Substantia nigra (tissue), 51 donors: ENCODE measurements at places on chromosomes 2 and 18.

DNA sequence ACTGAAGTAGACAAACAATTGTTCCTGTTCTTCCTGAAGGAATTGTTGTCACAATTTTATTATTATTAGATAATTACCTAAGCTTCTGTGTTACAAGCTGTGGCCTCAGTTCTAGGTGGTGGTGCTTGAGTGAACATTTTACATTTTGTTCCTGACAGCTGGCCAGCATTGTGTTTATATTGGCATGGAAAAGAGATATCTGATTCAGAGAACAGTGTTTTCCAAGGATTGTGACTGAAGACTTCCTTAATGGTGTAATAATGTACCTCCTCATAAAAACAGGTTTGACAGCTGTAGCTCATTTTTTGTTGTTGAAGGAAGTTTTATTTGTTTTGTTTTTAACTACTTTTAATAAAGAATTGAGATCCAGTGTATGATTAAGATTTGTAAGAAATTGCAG is 95.2 kb downstream of the EPB41L5 start:
- no peak for DNase-seq

GRCh38 chr2:74026687-74027241 is 42.1 kb downstream of the TET3 start:
- DNase-seq, result no peak

DNA sequence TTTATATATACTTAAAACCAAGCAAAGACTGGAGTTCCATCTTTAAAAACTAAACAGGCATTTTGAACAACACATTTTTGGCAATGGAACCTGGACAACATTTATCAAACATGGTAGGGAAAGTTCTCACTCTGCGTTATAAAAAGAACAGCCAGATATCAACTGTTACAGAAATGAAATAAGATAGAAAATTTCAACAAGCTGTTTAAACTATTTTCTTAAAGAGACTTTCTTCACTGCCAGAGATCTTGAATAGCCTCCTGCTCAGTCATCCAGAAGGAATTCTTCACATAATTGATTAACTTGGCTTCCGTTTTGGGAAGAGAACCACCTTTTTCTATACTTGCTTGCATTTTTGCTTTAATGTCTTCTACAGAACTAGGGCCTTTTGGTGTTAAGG is 166.0 kb upstream of the PIK3C3 start:
- DNase-seq, result no peak

DNA sequence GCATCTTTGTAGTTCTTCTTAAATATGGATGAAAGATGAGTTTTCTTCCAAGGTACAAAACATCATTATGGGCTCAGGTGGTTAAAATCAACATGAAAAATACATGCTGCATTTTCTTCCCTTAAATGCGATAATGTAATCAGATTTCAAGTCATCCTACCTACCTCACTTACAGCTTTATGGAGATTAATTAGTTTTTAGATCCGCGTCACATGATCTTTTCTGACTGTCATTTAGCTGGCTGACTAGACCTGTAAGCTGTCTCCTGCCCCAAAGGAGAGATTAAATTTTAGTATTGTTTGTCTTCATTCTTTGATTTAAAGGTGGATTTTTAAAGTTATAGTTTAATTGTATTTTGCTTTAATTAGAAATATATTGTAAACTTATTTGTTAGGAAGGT is 678.0 kb upstream of the ZEB2 start:
- DNase-seq, result no peak

GRCh38 chr18:48541026-48541746 is 2.4 kb downstream of the CTIF start:
- DNase-seq, result peak; percentile 65

DNA sequence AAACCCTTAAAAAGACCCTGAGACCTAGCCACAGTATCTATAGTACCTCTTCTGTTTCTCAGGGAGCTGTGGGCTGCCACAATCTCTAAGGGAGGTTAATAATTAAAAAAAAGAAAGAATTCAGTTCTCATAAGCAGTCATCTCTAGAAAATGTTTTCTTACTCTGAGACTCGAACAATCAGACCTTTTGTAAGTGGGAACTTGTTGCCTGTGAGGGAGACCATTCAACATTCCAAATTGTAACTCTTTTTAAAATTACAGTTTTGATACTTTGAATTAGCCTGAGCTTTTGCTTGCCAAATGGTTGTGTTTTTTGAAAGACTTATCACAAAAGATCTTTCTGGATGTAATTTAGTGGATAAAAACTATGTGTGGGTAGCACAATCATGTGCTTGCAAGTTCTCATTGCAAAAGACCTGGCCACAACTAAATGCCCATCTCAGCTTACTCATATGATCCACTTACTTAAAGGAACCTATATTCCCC is 33.3 kb downstream of the IL1R2 start:
- no peak for DNase-seq

DNA sequence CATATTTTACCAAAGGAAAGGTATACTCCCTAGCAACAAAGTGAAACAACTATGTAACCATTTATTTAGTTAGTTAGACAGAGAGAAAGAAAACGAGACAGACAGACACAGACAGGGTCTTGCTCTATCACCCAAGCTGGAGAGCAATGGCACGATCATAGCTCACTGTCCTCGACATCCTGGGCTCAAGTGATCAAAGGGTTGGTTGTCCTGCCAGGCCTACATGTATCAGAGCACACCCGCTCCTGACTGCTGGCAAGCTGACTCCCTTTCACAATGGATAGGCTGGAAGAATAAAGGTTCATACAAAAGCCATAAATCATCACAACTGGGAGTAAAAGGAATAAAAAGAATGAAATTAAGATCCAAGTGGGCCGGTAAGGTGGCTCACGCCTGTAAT is 53.5 kb downstream of the ATL2 start:
- DNase-seq, result no peak

DNA sequence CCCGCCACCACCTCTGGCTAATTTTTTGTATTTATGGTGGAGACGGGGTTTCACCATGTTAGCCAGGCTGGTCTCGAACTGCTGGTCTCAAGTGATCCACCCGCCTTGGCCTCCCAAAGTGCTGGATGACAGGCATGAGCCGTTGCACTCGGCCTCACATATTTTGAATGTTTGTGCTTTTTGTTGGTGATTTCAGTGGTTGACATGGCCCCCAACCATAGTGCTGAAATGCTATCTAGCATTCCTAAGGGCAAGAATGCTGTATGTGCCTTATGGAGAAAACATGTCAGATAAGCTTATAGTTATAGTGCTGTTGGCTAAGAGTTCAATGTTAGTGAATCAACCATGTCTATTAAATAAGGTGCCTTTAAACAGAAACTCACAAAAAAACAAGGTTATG is 8.9 kb downstream of the ZAP70 start:
- DNase-seq, result no peak

DNA sequence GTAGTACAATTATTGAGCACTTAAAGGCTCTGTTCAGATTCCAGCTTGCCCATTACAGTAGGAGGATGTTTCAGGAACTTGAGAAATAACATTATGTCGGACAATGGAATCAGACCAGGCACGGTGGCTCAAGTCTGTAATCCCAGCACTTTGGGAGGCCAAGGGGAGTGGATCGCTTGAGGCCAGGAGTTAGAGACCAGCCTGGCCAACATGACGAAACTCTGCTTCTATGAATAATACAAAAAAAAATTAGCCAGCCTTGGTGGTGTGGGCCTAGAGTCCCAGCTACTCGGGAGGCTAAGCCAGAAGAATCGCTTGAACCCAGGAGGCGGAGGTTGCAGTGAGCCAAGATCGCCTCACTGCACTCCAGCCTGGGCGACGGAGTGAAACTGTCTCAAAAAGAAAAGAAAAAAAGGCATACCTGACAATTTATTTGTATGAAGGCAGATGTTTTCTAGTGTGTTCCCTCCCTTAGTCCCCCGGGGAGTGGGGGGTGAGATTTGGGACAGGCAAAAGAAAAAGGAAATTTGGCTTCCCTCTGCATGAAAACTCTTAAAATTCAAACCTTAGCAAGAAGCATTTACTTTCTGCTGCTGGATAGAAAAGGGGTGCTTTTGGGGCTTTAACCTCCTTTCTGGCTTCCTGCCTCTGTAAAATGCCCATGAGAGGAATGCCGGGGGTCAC is 13.7 kb upstream of the ZNF532 start:
- no peak for DNase-seq

- DNase-seq, result no peak
Measured at GRCh38 chr2:11597538-11598225, 63.8 kb downstream of the GREB1 start.

DNA sequence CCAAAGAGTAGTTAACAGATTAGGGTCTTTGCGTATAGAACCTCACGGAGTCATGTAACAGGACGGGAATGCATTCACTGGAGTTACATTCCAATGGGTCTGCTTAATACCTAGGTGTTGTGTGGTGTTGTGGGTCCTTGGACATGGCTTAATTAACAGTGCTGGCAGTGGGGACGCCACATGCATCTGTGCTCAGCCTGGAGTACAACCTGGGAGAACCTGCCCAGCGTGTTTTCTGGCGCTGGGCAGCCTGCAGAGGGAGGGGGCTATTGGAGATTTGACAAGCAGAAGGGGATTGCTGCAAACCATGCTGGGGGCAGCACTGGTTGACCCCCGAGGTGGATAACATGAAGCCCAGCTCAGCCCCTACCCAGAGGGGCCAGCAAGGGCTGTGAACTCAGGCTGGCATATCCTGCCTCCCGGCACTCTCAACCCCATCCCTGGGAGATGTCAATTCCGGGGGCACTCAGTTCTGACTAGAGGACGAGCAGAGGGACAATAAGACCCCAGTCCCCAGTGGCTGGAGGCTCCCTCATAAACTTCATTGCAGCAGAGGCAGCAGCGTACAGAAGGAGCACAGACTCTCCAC is 29.3 kb upstream of the COPS8 start:
- DNase-seq, result no peak

DNA sequence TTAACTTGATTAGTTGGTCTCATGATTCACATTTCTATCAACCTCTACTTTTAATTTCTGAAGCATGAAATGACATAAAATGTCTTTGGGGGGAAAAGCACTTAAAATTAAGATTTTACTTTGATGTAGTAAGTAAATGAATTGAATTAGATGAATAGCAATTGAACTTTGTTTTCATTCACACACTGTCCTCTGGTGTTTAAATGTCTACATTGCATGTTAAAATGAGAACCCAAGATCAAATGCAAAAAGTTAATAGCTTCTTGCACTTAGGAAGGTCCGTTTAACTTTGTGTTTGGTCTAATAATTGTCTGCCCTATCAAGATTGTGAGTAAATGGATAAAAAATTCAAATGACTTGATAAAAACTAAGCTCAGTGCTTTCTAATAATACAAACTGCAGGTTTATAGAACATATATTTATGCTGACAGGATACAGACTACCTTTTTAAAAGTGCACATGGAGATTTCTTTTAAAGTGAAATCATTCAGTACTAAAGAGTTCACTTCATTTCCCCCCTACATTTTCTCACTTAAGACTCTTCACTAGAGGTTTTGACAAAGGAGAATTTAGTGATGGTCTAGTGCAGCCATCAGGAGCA is 156.2 kb upstream of the NABP1 start:
- no peak for DNase-seq

DNA sequence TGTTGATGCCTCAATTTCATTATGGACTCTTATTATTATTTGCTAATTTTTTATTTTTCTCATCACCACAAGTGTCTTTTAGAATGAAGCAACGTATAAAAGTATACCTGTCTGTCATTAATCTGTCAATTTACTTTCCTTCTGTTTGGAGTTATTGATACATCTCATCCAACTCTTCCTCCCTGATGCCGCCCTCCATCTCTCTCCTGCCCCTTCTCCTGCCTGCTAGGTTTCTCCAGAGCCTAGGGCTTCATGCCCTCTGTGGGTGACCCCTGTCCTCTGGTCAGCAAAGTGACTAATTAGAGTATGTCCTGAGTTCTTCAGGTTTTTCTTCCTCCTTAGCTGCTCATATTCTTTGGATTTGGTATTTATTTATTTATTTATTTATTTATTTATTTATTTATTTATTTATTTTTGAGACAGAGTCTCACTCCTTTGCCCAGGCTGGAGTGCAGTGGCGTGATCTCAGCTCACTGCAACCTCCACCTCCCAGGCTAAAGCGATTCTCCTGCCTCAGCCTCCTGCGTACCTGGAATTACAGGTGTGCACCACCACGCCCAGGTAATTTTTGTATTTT is 162.5 kb upstream of the MYCN start:
- DNase-seq, result no peak

- no peak for DNase-seq
Measured at GRCh38 chr2:59578349-59578748, 975.1 kb downstream of the BCL11A start.

GRCh38 chr2:73963385-73964120 is 21.2 kb upstream of the TET3 start:
- DNase-seq, result no peak

DNA sequence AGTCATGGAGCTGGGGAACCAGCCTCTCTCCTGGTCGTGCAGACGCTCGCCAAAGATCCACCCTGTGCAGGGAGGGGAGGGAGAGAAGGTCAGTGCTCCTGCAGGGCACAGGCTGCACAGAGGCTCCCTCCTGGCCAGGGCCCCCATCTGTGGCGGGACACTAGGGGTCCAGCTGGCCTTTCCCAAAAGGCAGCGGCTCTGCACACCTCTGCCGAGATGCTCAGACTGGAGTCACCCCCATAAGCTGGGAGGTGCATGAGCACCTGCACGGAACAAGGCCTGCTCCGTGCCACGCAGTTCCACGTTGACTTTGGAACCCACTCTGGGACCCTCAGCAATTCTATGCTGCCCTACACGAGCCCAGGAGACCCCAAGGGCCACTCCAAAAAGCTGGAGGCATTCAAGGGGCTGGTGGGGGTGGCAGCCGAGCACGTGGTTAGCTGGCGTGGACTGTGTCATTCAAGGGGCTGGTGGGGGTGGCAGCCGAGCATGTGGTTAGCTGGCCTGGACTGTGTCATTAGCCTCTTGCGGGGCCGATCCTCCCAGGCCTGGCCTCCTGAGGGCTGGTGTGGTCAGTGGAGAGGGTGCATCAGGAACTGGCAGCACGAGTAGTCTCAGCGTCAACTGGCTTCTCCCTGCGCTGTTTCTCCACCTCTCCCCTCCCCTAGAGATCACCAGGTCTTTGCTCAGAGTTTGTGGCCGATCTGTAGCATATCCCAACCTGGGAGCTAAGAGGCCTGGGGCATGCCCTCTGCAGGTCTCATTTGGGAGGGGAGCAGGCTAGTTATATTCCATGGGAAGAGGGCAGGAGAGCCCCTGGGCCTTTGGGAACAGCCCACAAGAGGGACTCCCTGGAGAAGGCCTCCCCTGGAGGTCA is 9.8 kb downstream of the SNORC start:
- DNase-seq, result no peak

GRCh38 chr2:11998626-11999378 is 252.4 kb downstream of the LPIN1 start:
- DNase-seq, result no peak

GRCh38 chr2:73614105-73614504 is 28.1 kb downstream of the NAT8 start:
- no peak for DNase-seq
